AG04450 (cell line): ENCODE measurements at places on chromosomes 3 and 15.

GRCh38 chr15:94052711-94053110, 178.7 kb upstream of the MCTP2 start:
- DNase-seq = no peak

DNA sequence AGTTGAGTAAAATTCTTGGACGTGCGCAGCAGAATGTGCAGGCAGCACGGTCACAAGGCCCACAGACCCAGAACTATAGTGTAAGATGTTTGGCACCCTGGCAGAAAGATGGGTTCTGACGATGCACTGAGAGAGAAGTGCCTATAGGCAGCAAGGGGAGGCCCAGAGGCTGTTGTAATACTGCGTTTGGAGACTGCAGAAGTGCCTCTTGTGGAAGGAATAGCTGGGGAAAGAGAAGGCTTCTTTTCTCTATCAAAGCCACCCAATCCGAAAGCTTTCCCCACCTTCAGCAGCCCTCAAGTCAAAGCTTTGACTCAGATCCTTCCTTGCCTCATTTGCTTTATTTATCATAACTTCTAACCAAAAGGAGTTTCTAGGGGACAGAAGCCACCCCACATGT, 5.2 kb upstream of the SIN3A start:
- DNase-seq = no peak

DNA sequence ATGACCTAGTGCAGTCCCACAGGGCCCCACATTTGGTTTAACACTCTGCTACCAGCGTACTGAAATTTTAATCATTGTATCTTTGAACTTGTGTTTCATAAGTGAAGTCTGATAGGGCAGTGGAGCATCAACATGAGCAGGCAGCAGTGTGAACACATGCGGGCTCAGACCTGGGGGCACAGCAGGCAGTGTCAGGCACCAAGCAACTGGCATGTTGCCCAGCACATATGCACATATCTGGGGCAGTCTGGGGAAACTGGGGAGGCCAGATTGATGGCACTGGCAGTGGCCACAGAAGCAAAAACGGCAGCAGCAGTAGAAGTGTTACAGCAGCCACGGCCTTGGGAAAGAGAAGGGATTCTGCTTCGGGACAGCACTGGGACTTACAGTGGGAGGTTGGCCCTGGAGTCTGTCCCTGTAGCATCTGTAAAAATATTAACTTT, 353.9 kb upstream of the KCNMB2 start:
- DNase-seq = no peak

DNA sequence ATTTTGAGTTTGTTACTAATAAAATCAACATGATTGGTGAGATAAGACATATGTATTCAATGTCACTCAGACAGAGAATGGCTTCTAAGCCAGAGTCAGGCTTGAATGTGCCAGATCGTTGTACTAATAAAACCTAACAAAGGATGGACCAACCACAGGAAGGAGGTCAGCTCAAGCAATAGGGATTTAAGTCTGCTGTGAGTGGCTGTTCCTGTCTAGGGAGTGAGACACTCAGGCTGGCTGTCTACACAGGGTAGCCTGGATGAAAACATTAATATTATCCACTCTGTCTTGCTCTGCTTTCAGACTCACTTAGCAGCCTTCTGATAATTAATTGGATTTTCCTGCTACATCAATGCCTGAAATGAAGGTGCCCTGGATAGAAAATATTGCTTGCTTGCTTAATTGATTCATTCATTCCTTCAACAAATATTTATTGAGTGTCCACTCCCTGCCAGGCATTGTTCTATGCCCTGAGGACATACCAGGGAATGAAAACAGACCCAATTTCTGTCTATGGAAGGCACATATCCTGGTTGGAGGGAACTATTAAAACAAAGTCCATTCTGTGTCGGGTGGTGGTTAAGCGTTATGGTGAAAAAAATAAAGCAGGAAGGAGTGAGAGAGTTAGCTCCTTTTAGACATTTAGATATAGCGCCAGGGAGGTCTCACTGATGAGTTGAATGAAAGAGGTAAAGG, 239.4 kb downstream of the CHST2 start:
- DNase-seq = no peak

DNA sequence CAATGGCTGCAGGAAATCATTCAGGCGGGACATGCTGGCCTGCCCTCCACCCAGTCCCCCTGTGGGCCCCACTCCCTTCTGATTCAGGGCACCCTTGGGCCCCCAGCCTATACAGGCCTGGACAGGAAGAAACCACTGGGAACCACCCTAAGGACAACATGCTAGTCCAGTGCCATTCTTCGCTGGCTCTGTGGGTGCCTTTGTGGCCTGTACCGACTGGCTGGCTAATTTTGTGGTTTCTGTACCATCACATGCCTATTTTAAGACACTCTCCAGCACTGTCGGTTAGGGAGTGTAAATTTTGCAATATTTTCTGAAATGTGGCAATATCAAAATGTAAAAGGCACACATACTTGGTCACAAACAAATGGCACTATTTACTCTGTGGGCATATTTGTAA, 61.4 kb upstream of the POLG start:
- no peak for DNase-seq

- DNase-seq = no peak
These were observed 7.3 kb downstream of the ST3GAL6 start for GRCh38 chr3:98770261-98771039.

DNA sequence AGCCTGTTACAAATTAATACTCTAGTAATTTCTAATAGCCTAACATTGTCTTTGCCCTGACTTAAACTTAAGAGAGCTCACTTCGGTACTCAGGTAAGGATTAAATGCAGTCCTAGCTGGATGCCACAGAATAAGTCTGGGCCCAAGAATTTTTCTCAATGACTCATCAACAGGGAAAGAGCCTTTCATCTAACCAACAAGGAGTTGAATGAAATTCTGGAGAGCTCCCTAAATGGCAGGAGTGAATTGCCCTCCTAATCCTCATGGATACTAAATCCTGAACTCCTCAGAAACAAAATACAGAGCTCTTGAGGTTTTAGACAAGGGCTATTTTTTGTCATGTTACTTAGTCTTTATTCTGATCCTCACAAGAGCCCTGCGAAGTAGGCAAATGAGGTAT, 159.5 kb downstream of the PLCH1 start:
- DNase-seq = no peak

DNA sequence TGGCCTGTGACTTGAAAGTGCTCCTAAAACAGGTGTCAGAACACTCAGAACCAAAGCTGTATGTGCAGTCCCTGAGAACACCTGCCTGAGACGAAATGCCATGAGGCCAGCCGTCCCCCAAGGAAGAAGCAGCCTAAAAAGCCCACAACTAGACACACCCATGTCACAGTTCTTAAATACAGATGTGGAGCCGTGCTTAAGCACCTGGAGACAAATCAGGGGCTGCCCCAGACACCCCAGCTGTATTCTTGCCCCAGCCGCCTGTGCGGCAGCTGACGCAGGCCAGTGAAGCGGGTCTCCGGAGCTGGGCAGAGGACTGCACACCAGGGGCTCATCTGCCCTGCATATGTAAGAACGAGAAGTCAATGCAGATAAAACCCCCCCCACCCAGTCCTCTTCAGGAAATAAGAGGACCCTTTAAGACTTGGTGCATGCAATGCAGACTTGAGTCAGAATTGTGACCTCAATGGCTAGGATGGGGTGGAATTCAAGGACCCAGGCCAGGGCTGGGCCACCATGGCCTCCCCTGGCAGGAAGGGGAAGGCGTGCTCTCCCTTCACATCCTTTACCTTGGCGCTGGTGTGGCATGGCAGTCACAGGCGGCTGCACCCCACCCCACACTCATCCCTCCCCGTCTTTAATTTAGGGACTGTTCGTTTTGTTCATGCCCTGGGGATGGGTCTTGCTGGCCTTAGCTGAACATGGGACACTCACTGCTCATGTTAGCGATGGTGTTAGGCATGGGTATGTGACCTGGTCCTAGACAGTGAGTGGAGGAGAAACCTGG, 27.7 kb upstream of the PLXNA1 start:
- no peak for DNase-seq

DNA sequence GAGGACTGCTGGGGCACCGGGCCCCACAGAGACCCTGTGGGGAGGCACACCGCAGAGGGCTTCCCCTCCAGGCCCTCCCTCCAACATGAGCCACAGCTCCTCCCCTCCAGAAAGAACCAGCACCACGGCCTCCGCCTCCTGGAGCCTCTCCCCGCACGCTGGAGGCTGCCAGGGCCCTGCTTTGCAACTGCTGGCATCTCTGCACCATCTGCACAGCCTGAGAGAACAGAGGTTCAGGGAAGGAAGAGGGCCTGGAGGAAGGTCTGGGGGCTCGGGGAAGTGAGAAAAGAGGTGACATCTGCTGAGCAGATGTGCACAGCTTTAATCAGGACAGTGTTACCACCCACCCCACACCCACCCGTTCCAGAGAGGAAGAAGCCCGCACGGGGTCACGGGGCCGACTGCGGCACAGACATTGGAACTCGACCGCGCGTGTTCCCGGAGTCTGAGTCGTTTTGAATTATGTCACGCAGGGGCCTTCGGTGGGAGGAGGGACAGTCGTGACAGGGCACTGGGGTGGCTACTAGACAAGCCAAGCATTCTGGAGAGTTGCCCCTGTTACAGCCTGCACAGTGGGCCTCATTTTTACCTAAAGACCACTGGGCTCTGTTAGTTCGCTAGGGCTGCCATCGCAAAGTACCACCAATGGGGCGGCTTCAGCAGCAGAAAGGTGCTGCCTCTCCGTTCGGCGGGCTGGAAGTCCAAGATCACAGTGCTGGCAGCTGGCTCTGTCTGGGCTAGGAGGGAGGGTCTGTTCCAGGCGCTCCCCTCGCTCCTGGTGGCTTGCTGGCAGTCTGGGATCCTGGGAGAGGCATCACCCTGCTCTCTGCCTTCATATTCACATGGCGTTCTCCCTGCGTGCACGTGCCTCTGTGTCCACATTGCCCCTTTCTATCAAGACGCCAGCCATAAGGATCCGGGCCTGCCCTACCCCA, 194.8 kb downstream of the XXYLT1 start:
- DNase-seq = no peak

- DNase-seq = no peak
These were observed 598 bp upstream of the GMNC start for GRCh38 chr3:190863119-190863465.

DNA sequence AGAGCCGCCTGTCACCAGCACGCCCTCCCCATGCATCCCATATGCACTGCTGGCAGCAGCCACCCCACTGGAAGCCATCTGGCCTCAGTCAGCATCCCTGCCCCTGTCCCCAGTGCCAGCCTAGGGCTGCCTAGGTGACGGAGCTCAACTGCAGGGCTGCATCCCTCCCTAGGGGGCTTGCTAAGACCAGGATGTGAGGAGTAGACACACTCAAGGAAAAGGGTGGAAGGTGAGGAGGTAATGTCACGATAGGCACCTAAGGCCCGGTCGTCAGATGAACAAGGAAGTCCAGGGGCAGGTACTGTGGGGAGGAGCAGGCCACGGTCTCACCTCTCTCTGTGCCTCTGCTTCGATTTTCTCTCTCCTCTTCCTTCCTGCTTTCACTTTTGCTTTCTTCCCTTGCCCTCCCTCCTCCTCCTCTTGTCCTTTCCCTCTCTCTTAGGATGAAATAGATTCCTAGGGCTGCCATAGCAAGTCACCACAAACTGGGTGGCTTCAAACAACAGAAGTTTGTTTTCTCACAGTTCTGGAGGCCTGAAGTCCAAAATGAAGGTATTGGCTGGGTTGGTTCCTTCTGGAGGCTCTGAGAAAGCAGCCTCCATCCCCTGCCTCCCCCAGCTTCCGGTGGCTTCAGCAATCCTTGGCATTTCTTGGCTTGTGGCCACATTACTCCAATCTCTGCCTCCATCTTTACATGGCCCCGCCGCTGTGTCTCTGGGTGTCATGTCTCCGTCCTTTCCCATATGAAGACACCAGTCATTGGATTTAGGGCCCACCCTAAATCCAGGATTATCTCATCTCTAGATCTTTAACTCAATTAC, 298.3 kb downstream of the SHQ1 start:
- DNase-seq = no peak

DNA sequence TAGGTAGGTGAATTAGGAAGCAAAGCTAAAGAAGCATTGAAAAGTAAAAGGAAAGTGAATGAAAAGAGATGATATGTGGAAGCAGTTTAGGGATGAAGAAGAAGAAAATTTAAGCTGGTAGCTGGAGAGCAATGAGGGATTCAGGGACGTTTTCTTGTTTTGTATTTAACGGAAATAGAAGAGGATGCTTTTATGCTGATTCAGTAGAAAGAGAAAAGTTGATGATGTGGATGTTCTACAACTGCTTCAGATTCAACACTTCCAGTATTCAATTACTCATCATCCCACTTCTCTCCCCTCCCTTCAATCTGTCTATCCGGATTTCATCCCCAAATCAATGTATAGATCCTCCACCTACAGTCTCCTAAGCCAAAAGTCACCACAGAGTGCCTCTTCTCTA, 448.2 kb upstream of the CCDC54 start:
- no peak for DNase-seq

- no peak for DNase-seq
These were observed 226.3 kb upstream of the MRPL3 start for GRCh38 chr3:131728898-131729642.

- DNase-seq = no peak
These were observed 123.3 kb upstream of the BFSP2 start for GRCh38 chr3:133276594-133276993.

GRCh38 chr3:172167892-172168648, 128.7 kb downstream of the FNDC3B start:
- DNase-seq = no peak

- no peak for DNase-seq
These were observed 77.8 kb downstream of the IL20RB start for GRCh38 chr3:137035631-137036030.

- no peak for DNase-seq
These were observed 394.3 kb upstream of the C2CD4B start for GRCh38 chr15:62559381-62559733.

GRCh38 chr3:148372206-148372875, 325.4 kb upstream of the AGTR1 start:
- no peak for DNase-seq

DNA sequence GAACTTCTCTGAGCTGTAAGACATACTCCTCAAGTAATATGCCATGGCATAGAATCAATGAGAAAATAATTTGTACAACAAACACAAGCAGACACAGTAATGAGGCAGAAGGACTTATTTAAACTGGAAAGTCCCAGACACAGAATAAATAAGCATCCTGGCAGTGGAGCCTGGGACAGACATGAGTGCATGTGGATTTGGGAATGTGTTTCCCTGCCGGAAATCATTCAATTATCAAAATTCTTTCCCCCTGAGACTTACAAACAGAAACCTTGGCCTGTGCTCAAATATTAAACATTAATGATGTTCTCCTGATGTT, 520.1 kb downstream of the ROBO1 start:
- peak; percentile 27 for DNase-seq

GRCh38 chr3:51384055-51384725, 901 bp upstream of the MANF start:
- DNase-seq = no peak

DNA sequence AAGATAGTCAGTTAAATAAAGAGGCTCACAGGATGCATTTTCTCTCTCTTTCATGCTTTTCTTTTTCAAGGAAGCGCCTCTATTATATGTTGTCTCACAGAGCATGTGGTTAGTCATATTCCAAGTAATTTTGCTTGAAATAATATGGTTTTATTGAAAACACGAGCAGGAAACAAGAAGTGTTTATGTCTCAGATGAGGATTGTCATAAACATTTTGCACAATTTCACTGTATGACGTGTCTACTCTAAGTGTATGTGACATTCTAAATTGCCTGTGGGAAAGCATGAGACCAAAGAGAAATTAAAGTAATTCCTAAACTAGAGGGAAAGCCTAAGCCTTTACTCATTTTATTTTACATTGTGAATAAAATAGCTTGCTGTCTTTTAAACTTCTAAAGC, 818.6 kb downstream of the EPHA3 start:
- DNase-seq = no peak

GRCh38 chr3:141407047-141407446, 38.7 kb downstream of the ZBTB38 start:
- DNase-seq = peak; percentile 96

- no peak for DNase-seq
These were observed 70.6 kb upstream of the SLC6A11 start for GRCh38 chr3:10745392-10745791.

- DNase-seq = no peak
These were observed 46.4 kb upstream of the IQSEC1 start for GRCh38 chr3:13119471-13120220.
